ENCODE measurements at places on chromosomes 4 and X.

GRCh38 chrX:150150076-150150779 is 211.9 kb upstream of the EOLA2 start:
- no peak for DNase-seq

- no peak for DNase-seq
Measured at GRCh38 chrX:1465286-1466231, 12.8 kb upstream of the ASMTL start.

DNA sequence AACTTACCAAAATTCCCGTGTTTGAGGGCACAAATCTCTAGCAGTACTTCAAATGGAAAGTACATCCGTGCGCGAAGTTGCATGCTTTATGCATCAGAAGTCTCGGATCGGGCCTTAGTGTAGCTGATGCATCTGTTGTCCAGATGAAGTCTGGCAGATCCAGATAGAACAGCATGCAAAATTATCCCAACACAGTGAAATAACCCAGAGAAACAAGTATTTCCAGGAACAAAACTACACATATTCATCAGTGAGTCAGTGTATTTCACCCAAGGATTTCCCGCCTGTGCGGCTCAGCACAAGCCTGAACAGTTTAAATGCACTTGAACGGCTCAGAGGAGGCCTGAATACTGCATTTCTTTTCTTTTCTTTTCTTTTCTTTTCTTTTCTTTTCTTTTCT is 27.4 kb upstream of the CLDN24 start:
- peak; percentile 33 for DNase-seq

DNA sequence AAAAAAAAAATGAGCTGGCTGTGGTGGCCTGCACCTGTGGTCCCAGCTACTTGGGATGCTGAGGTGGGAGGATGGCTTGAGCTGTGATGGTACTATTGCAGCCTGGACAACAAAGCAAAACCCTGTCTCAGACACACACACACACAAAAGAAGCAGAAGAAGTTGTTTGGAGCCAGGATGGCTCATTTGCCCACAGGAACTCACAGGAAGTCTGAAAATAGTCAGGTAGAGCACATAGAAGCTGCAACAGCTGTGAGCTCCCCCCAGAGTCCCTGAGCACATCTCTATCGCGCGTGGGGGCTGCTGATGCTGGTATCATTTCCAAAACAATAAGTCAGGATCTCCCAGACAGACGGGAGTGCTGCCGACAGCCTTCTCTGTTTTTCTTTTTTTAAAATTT is 13.4 kb upstream of the DHRSX start:
- DNase-seq = no peak

DNA sequence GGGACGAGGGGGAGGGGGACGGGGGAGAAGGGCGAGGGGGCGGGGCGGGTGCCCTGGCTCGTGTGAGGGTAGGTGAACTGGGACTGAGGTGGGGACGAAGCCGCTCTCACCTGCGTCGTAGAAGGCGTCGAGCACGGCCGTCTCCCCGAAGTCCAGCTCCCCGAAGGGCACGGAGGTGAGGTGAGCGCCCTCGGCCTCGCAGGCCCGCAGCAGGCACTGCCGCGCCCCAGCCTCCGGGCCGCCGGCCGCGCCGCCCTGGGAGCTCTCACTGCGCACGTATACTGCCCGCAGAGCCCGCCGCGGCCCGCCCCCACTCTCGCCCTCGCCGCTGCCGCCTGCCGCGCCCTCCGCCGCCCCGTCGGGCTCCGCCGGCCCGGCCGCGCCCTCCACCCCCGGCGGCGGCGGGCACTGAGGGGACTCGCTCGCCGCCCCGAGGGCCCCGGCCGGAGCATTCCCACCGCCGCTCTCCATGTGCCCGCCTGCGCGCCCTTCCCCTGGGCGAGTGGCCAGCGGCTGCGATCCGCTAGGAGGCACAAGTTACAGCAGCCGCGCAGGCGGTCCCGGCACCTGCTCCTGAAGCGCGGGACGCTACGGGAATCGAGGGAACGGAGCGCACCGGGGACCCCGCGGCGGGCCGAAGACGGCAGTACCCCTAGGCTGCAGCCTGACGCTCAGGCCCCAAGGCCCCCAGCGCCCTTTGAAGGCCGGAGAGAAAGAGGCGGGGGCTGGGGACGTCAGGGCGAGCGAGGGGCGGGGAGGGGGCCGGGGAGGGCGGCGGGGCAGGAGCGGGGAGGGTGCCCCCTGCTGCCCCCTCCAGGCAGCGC is at the start of gene MAP3K15:
TSS of gene MAP3K15 (minus strand) at position 718 of the 824 bp plus-strand sequence. CDS start at position 471, 247 bp downstream.
- no peak for DNase-seq

GRCh38 chr4:76305971-76306881 is at the start of gene STBD1:
Gene STBD1 (plus strand): TSS chr4:76306733. CDS start chr4:76306770, 37 bp downstream.
- peak; percentile 64 for DNase-seq

DNA sequence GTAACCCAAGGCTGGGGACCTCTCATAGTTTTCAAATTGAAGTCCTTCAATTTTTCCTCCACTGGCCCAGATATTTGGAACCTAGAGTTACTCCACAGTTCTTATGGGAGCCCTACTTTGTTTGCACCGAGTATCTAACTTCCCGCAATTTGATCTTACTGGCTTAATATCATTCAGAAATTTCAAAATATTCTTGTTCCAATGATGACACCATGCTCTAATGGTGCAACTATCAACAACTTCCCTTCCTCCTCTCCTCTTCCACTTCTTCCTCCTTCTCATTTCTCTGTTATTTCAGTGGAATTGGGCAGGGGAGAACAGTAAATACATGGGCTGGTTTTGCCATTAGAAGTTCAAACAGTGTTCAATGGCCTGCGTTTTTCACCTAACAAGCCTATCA is 20.2 kb downstream of the PDCL2 start:
- DNase-seq = no peak

- no peak for DNase-seq
Measured at GRCh38 chr4:170089274-170089667, 485 bp downstream of the AADAT start.

- peak; percentile 28 for DNase-seq
Measured at GRCh38 chr4:6324999-6325787, 55.5 kb downstream of the WFS1 start.

DNA sequence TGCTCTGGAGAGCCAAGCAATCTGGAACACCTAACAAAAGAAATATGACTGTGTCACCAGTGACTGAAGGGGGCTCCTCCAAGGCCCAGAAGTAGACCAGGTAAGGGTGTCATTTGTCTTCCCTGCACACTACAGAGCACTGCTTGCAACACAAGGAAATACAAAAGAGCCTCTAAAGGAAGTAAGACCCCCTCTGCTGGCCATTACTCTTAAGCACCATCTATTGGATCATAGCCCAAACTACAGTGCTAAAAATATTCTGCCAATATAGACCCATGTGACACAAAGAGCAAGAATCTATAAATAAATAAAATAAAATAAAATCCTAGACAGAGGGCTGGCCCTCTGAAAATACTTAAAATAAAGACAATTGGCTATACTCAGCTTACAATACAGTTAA is 528.7 kb downstream of the TMA16 start:
- no peak for DNase-seq

DNA sequence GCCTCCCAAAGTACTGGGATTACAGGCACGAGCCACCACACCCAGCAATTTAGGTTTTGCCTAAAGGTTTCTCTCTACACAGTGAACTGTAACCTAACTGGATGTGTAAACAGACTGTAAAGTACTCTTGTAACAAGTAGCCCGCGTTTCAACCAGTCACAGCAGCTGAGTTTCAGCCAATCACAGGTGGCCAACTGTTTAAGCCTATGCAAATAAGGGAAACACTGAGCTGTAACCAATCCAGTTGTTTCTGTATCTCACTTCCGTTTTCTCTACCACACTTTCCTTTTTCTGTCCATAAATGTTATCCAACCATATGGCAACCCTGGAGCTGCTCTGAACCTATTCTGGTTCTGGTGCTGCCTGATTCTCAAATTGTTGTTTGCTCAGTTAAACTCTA is 59.9 kb downstream of the DIPK2B start:
- no peak for DNase-seq

DNA sequence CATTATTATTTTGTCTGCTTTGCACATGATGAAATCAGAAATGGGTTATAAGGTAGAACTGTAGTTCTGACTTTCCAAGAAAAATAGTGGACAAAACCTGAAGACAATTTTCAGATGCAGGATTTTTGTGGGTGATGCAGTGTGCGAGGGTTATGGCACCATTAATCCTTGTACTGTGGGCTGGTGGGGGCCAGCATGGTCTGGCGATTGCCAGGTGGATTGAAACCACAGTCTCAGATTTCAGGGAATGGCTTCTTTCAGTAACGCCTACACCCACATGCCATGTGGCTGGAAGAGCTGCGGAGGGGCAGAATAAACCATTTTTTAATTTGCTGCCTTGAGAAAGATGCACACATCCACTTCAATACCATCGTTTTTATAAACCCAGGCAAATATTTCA is 150.5 kb downstream of the ARSF start:
- DNase-seq = no peak

GRCh38 chr4:146098397-146098796 is 77.1 kb upstream of the LSM6 start:
- no peak for DNase-seq

DNA sequence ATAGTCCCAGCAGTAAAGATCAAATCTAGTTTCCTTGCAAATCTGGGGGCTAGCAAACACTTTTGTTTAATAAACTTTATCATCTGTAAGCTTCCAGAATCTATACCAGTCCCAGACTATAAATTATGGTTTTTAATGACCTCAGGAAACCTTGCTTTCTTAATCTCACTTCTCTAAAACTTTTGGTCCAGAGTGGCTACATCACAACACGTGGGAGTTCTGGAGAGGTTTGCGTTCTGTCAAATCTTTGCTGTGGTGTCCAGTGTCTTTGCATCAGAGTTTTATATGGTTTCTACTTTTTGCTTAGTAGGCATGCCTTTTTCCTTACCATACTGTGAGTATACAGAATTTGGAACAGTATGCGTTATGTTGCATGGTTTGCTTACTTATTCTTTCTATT is 193.9 kb downstream of the ANK2 start:
- no peak for DNase-seq

DNA sequence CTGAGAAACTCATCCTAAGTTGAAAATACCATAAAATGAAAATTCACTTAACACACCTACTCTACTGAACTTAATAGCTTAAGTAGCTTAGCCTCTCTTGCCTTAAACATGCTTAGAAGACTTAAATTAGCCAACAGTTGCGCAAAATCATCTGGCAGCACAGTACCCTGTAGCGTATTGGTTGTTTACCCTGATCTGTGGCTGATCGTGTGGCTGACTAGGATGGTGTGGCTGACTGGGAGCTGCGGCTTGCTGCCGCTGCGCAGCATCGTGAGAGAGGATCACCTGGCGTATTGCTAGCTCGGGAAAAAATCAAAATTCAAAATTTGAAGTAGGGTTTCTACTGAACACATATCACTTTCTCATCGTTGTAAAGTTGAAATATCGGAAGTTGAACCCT is 6.3 kb downstream of the RUFY3 start:
- DNase-seq = no peak
